Glutamatergic neuron (in vitro differentiated cells): ENCODE measurements at places on chromosomes 2 and 18. TPM values are rescaled to one million over a fixed set of nuclear protein-coding genes. Genes with fewer than 3 reads are reported as not detected.

The TDRD15 gene
- not detected for total RNA-seq

The GAREM1 gene
- total RNA-seq: 8.7 TPM

The UGT1A5 gene
- total RNA-seq: not detected

The IRS1 gene
- total RNA-seq: 8.1 TPM

The CLEC4F gene
- 0.66 TPM for total RNA-seq

The IGFBP5 gene
- total RNA-seq: 0.51 TPM

The DYTN gene
- total RNA-seq: not detected

The ST6GAL2 gene
- total RNA-seq: 5.9 TPM

The PDE1A gene
- 4.2 TPM for total RNA-seq

The DYNAP gene
- total RNA-seq: not detected
